ENCODE measurements at places on chromosomes 6 and 20. TPM values are rescaled to one million over a fixed set of nuclear protein-coding genes. Genes with fewer than 3 reads are reported as not detected.
A peak's percentile ranks its signal among the peaks of the same experiment; 100 is the strongest.

GRCh38 chr6:7154341-7155139, 46.8 kb downstream of the RREB1 start:
- peak; percentile 69 for DNase-seq

PSORS1C1 gene
- total RNA-seq: not detected

SLC26A8 gene
- total RNA-seq: not detected

CCN5 gene
- total RNA-seq: not detected

TPD52L2 gene
- total RNA-seq: 43.1 TPM
